ENCODE measurements at places on chromosomes 3 and 15.

GRCh38 chr3:138328341-138328740, 1.3 kb downstream of the NME9 start:
- no peak for DNase-seq

DNA sequence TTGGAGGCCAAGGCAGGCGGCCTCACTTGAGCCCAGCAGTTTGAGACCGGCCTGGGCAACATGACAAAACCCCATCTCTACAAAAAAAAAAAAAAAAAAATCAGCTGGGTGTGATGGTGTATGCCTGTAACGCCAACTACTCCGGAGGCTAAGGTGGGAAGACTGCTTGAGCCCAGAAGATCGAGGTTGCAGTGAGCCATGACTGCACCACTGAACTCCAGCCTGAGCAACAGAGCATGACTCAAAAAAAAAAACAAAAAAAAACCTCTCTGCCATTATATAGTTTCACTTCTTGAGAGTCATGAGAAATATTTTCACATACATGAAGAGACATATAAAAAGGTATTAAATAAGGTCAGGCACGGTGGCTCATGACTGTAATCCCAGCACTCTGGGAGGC, 45.9 kb upstream of the CP start:
- no peak for DNase-seq

DNA sequence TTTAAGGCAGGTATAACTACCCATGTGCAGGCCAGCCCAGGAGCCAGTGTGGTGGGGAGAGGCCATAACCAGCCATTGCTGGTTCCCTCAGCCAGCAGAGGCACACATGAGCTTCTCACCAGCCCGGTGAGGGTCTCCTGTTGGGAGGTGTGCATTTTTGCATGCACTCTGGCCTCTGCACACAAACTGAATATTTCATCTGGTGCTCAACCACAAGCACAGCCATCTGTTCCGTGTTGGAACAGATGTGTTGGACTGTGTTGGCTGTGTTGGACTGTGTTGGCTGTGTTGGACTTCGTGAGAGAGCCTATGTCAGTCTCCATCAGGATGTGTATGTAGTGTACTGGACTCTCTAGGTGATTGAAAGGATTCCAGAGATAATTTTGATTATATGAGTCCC, 67.2 kb downstream of the RPL39L start:
- DNase-seq, result no peak

DNA sequence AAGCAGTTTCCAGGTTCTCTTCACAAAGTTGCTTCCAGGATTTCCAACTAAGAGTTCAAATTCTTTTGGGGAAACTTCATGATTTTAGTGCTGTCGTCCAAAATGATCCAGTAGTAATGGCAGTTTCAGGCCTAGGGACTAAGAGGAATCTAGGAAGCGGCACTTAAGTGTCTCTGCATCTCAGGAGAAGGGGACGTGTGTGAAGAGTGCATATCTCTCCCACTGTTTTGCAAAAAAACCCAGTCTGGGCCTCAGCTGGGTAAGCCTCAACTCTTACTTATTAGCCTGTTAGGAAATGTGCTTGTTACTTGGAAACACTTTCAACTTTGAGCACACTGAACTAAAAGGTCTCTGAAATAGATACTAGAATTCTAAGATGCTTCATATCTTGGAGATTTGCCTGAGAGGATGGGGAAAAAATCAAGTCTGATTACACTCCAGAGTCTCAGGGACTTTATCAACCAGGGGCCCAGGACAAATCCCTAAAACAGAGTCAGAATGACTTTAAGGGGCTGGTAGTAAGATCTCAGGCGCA, 81.8 kb downstream of the WDR76 start:
- DNase-seq, result no peak

DNA sequence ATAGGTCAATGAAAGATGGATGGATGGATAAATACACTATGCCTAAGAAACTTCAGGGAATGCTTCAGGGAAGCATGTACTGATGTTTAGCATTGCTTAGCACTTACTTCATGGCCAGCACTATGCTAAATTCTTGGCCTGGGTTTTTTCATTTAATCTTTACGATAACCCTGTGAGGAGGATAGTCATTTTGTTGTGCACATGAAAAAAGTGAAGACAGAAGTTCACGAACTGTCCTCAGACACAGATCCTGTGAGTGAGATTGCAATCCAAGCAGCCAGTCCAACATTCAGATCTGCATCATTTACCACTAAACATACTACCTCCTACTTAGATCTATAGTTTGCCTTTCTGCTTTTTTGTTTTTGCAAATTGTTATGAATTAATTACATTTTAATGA, 510.8 kb upstream of the AGTR1 start:
- DNase-seq, result no peak

GRCh38 chr3:123307064-123307463, 105.3 kb downstream of the SEC22A start:
- no peak for DNase-seq

- no peak for DNase-seq
These were observed 1273.9 kb downstream of the OTOL1 start for GRCh38 chr3:162770551-162770950.
